ENCODE measurements at places on chromosomes 16 and 17.

- no peak for DNase-seq
These were observed 63.2 kb downstream of the ABR start for GRCh38 chr17:1116602-1117001.

- no peak for DNase-seq
These were observed 3.2 kb downstream of the SNTB2 start for GRCh38 chr16:69190046-69190588.

GRCh38 chr17:78273813-78274212, 42.4 kb downstream of the TMEM235 start:
- no peak for DNase-seq

GRCh38 chr17:62162898-62163297, 97.8 kb upstream of the MED13 start:
- no peak for DNase-seq

- peak; percentile 54 for DNase-seq
These were observed 9.9 kb upstream of the NAGS start for GRCh38 chr17:43994272-43995149.

GRCh38 chr17:34174496-34174895, 80.6 kb upstream of the CCL2 start:
- no peak for DNase-seq

GRCh38 chr17:45144199-45145034, 3.9 kb upstream of the HEXIM1 start:
- DNase-seq: no peak

GRCh38 chr17:7727886-7728285, 10.3 kb downstream of the DNAH2 start:
- no peak for DNase-seq

- no peak for DNase-seq
These were observed 1.3 kb upstream of the HSD17B2 start for GRCh38 chr16:82033683-82034300.

DNA sequence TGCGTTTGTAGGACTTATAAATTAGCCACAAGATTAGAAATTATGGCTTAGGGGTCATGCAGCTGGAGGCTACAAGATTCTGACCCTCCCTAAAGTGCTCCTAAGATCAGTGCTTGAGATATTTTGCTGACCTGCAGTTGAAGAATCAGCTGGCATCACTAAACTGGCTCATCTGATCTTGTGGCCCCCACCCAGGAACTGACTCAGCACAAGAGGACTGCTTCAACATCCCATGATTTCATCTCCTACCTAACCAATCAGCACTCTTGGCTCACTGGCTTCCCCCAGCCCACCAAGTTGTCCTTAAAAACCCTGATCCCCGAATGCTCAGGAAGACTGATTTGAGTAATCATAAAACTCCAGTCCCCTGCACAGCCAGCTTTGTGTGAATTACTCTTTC, 86.4 kb upstream of the ERCC4 start:
- DNase-seq: no peak

DNA sequence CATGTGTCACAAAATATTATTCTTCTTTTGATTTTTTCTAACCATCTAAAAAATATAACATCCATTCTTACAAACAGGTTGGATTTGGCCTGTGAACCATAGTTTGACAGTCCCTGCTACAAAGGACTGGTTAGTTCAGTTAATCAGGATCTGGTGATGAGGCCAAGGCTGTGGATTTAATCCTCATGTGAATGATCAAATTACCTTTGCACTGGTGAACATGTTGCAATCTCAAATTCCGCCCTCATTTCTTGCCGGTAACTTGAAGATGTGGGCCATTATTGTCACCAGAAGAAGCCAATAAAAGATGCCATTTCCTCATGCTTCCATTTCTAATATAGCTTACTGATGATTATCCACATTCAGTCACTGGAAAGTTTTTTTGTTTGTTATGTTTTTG, 35.3 kb upstream of the YPEL2 start:
- no peak for DNase-seq

DNA sequence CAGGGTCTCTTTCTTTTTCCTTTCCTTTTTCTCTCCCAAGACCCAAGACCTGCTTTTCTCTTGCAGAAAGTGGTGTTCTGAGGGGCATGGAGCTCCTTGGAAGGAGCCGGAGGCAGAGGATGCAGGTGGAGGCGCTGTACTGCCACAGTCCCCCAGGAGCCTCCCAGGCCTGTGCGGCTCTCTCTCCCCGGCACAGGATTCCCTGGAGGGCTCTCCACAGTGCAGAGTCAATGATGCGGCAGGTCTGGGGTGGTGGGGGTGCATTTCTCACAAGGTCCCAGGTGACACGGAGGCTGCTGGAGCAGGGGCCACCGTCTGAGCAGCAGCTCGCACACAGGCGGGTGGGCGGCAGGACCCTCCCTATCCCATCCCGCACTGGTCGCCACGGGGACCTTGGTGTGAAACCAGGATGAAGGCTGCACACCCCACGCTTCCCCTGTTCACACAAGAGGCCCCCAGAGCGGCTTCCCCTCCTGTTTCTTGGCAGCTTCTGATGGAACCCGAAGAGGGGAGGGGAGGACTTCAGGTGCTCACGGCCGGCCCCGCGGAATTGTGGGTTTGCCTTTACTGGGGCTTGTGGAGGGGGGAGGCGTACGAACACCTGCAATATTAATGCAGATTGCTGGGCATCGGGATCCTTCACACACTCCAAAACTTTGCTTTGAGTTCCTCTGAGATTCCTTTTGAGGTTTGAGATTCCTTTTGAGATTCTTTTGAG, 186.9 kb downstream of the ENGASE start:
- no peak for DNase-seq

DNA sequence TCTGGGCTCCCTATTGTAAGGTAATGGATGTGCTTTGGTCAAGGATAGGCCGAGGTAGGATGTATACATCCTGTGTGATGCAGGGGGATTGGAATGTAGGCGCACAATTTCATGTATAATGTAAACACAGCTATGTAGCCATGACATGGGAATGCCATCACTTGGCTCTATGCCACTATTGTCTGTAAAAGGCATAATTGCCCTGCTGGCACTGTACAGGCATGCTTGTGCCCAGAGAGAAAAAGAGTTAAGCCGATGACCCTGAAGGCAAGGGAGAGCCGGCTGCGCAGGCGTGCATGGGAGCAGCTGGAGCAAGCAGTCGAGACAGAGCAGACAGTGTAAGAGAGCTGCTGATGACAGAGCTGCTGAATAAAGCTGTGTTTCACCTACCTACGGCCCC, 212.5 kb upstream of the CPHXL start:
- no peak for DNase-seq

- DNase-seq: no peak
These were observed 42.3 kb downstream of the C16orf82 start for GRCh38 chr16:27108826-27109665.

DNA sequence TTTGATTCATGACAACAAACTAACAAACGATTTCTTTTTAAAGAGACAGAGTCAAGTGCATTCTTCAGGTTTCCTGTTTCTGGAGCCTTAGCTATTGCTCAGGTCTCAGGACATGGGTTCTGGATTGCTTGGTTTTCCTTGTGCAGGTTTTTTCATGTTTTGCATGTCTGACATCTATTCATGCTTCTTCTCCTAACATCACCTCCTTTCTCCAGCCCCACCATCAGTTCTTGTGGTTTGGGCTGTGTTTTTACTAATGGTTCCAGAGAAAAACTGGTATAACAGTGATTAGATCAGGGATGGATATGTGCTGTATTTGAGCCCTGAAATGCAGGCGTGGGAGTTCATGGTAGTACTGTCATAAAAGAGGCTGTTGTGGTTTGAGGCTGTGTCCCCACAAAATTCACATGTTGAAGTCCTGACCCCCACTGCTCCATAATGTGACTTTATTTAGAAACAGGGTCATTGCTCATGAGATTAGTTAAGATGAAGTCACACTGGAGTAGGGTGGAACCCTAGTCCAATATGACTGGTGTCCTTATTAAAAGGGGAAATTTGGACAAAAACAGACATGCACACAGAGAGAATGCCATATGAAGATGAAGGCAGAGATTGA, 67.9 kb downstream of the IRX6 start:
- no peak for DNase-seq

GRCh38 chr17:29010586-29010985, 4.8 kb upstream of the SEZ6 start:
- no peak for DNase-seq

DNA sequence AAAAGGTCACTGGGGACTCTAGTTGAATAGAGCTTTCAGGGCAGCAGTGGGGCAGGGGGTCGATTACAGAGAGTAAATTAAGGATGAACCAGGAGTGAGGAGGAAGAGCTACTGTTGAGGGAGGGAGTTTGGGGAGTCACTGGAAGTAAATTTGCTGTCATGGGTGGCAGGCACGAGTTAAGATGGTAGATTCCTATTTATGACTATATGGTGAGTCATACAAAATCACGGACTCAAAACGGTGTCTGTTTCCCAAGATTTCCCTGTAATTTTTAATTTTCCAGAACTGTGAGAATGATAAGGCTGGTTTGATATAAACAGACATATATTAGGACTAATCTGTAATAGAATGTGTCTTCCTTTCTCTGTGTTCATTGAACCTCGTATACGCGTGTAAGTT, 287.6 kb upstream of the GOT2 start:
- no peak for DNase-seq

DNA sequence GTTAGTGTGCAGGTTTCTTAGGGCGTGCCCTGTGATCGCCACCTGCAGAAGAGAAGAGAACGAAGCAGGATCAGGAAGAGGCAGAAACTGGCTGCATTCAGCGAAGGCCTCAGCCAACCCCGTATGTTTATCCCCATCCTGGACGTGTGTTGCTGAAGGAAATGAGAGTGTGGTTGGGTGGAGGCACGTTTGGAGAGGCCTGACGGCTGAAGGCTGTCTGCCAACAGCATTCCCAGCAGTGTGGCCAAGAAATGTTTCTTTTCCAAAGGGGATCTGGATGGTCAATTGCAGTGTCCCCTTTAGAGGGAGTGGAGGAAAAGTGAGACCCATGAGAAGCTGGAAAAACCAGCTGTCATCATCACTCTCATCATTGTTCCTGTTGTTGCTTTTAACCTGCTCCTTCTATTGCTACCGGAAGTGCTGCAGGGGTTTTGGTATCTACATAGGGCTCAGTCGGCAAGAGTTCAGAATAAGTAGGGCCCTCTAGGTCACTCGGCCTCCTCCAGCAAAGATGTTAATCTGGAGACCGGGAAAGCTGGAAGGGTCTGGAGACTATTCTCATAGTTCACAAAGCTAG, 46.5 kb upstream of the SLC47A1 start:
- DNase-seq: no peak

GRCh38 chr16:706189-707061, 824 bp upstream of the FBXL16 start:
- DNase-seq: no peak

DNA sequence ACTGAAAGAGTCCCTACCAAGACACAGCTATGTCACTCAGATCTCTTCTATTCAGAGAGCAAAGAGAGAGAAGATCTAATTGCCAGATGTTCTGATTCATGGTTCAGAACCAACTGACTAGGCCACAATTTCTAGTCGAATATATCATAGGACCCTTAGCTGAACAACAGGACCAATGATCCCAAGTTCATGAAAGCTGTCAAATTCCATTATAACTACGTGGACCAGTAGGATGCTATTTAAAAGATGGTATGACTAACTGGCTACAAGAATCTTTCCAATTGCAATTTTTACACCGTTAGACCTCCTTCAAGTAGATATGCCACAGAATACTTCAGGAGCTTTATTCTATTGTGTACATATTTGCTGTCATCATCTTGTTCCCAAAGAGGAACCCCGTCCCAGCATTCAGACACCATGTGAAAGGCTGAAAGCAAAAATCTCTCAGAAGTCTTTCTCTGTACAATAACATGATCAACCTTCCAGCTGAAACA, 26.0 kb downstream of the DCUN1D3 start:
- no peak for DNase-seq

DNA sequence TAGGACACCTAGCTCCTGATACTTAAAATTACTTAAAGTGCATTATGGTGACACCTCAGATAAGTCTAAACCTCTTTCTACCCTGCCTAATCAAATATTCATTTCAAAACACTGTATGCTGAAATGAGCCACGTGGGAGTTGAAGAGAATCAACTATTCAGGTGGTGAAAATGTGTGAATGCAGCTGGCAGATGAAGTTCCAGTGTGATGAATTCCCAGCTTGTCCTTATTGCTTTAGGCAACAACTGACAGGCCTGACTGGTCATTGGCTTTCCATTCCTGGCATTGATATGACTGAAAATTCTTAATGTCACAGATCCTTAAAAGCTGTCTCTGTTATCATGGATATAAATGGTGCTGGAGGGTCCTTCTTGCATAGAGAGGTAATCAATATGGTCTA, 301.9 kb upstream of the TBX2 start:
- DNase-seq: no peak

DNA sequence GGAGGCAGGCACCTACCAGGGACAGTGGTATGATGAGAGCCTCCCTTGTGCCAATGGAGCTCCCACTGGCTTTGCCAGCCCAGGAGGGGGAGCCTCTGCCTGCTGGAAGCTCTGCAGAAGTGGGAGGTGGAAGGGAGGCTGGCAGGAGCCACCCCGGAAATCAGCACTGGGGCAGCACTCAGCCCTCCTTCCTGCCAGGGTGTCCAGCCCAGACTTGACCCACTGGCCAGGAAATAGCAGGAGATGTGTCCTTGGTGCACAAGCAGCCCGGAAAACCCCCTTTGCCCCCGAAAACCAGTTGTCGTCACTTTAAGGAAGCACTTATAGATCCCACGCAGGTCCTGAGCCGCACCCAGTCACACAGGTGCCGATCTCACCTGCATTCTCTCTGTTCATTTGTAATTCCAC, 49.3 kb upstream of the CACNG4 start:
- no peak for DNase-seq

GRCh38 chr17:78895322-78895721, 7.7 kb downstream of the CEP295NL start:
- no peak for DNase-seq

DNA sequence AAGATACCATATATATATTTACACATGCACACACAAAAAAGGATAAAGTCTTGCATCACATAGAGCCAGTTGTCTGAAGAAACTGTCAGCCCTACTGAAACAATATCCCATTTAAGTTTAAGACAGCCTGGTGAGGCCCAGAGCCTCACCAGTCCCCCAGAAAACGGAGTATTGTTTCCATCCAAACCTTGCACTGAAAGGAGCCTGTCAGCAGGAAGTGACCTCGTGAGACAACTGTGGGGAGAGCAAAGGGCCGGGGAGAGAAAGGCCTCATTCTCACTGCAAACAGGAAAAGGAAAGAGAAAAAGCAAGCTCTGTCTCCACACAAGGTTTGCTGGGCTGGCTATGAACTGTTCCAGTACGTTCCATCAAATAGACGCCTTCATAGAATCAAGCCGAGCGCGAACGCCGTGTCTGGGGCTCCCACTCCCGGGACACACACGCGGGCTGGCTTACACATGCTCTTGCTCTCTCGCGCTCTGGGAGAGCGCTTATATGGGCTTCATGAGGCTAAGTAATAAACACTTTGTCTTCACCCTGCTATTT, 44.4 kb upstream of the ZFHX3 start:
- no peak for DNase-seq

- no peak for DNase-seq
These were observed 43.9 kb downstream of the TMEM186 start for GRCh38 chr16:8753416-8754054.

All from activated CD8-positive, alpha-beta memory T cell treated with anti-CD3 and anti-CD28 coated beads for 1 hour (primary cell).